ENCODE measurements at places on chromosomes 13 and 19. TPM values are rescaled to one million over a fixed set of nuclear protein-coding genes. Genes with fewer than 3 reads are reported as not detected.

CATSPERD gene
- not detected for total RNA-seq

TUBB4A gene
- 8.9 TPM for total RNA-seq

CACNG6 gene
- not detected for total RNA-seq

ZNF433 gene
- 0.65 TPM for total RNA-seq

TRPM4 gene
- 0.13 TPM for total RNA-seq

TTYH1 gene
- total RNA-seq: not detected

UHRF1 gene
- total RNA-seq: 239 TPM

FUT6 gene
- not detected for total RNA-seq

LRRC63 gene
- total RNA-seq: 0.51 TPM

C19orf18 gene
- total RNA-seq: not detected

ACP5 gene
- 3.1 TPM for total RNA-seq

Measured in activated CD8-positive, alpha-beta memory T cell treated with anti-CD3 and anti-CD28 coated beads for 36 hours (primary cell).